ENCODE measurements at places on chromosomes 6 and 20.
A peak's percentile ranks its signal among the peaks of the same experiment; 100 is the strongest.

DNA sequence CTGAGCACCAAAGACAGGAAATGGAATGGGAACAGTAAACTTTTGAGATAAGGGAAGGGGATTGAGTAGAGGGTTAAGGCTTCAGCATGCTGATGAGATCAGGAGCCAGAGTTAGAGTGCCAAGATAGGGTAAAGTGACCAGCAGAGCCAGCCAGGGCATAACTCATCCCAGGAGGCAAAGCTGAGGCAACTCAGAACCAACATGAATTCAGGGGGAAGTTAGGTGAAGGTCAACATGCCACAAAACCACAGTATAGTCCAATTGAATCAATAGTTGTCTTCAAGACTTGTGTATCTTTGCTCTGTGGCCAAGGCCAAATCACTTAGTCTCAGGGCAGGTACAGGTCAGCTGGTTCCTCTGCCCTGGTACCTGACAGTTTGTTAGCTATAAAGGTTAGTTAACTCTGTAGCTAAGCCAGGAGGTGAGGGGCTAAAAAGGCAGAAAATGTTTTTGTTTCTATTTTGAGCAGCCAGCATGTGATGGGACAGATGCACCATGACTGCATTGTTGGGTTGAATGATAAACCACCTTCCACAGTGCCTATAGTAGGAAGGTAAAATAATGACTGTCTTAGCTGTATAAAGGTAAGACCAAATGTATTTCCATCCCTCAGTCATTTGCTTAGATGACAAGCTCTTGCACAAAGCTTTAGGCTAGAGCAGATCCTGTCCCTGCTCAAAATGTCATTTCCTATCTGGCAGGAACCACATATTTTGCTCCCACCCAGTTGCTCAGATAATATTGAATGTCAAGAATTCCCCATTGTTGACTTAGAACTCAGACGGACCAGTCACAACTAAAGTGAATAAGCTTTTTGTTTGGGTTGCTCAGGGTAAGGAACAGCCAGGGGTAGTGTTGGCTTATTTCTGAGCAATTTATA lies 15.8 kb downstream of the RNF8 start:
- DNase-seq: no peak

DNA sequence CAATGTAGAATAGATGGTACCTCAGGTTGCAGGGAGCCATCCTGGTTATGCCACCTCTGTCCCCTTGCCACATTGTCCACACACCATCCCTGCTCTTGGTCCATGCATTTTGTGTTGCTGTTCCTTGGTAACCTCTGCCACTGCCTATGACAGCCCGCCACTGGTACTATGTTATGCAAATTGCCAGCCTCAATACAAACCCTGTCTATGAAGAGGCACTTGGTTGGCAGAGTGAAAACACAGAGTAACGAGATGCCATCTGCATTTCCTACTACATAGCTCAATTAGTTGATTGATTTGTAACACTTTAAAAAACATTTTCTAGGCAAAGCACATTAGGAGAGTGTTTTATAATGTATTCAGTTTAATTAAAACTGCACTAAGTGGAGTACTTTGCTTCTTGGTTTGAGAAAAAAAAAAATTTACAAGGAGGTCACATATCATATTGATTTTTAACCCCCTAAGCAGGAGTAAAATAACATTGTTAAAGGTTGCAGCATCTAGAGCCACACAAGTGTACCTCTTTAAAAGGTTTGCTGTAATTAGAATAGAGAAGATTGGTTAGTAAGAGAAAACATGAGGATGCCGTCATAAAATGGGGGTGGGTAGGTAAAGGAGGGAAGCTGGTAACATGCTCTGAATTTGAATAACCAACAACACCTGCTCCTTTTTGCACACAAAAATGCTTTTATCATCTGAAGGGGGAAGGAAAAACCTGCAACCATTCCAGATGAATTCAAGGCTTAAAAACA lies 817.1 kb downstream of the KIF16B start:
- DNase-seq: no peak

DNA sequence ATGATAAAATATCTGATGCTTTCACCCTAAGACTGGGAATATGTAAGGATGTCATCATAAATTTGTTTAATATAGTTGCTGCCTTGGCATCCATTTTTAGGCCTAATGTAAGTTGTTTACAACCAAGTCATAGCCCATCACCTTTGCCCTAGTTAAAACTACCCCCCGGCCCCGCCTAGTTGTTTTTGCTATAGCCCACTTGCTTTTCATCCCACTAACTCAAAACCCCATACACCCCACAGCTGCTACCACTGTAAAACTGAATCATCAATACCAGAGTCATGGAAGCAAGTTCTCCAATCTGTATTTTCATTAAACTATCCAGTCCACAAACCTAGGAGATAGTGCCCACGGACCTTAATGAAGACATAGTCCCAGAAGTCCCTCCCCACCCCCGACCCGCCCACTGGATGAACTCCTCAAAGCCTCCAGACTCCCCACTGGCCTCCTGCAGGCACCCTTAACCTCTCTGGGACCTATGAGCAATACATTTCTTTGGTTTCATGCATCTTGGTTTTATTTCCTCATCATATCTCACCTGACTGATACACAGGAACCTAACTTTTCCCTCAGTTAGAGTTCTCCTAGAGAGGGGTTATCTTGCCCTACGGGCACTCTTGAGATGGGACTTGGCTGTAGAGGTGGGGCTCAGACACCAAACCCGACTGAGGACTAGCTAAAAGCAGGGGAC lies 12.5 kb upstream of the ZDHHC14 start:
- DNase-seq: no peak

DNA sequence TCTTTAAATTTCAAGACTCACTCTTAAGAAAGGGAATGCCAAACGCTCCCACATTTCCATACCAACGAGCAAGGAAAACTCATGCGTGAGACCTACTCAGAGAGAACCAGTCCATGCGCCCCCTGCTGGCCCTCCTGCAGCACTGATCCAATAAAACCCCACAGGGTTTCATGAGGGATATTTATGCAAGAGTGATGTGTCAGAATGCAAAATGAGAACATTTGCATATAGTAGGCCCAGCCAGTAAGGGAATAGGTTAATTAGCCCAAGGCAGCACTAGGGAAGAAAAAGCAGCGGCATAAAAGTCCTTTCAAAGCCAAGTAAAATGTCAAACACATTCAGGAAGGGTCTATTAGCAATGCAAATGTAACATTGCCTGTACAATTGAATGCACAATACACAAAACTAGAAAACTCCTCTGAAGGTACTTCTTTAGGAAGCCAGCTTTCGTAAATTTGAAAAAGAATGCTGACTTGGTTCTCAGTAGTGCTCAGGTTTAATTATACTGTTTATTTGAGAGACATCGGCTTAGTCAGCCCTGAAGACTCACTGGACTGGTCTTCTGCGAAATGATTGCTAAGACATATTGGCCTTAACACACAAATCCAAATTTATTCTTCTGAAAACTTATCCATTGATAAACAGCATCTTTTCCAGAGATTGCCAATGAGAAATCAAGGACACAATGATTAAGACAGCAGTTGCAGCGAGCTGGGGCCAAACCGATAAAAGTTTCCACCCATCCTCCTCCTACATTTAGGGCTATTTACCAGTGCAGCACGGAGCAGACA lies 93.2 kb downstream of the GMPR start:
- DNase-seq: peak; percentile 69

DNA sequence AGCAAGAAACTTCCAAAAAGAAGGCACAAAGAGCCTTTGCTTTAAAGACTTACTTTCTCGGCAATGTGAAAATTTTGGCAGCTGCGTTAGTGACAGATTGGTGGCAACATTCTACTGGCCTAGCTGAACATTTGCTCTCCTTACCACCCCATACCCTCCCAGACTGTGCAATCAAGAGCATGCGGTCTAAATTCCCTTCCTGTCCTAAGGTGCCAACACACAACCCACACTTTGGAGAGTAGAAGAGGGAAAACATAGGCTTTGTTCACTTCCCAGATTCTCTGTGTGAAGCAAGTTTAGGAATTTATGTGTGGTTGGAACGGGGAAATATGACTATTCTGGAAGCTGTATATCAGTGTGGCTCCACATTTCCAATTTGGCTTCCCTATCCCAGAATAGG lies 29.8 kb upstream of the NEDD9 start:
- DNase-seq: no peak

DNA sequence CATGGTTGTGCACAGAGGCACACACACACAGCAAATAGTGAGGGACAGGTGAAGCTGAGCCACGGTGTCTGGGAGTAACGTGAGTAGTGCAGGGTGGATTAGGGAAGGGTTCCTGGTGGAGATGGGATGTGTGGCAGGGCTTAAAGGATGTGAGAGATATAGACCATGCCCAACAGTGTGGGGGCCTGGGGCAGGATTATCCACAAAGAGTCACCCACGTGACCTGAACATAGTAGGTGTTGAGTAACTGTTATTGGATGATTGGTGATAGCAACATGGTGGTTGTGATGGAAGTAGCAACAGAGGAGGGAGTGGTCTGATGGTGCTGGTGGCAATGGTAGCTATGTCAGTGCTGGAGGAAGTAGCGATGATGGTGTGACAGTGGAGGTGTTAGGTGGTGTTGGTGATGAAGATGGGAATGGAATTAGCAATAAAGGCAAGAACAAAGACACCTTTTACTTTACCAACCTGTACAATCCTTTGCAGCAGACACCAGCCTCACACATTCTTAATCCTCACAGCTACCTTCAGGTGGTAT lies 135.1 kb downstream of the MRPL14 start:
- DNase-seq: no peak

- DNase-seq: no peak
These were observed 212.3 kb upstream of the TBX18 start for GRCh38 chr6:84976526-84977362.

DNA sequence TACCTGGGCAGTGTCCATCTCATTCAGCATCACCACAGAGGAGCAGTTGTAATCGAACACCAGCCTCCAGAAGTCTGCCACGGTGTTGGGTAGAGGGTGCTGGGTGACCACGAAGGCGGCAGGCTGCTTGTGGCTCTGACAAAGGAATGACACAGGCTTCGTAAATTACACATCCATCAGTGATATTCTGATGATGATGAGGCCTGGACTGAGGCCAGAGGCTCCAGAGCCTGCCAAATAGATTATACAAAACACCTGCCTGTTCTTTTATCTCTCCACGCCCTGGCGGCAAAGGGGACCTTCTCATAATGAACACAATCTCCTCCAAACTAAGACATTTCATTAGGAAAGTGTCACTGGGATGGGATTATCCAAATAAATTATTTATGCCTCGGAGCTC lies 480.2 kb upstream of the CHD6 start:
- DNase-seq: no peak

- DNase-seq: no peak
These were observed 36.6 kb upstream of the NHSL1 start for GRCh38 chr6:138535728-138536455.

DNA sequence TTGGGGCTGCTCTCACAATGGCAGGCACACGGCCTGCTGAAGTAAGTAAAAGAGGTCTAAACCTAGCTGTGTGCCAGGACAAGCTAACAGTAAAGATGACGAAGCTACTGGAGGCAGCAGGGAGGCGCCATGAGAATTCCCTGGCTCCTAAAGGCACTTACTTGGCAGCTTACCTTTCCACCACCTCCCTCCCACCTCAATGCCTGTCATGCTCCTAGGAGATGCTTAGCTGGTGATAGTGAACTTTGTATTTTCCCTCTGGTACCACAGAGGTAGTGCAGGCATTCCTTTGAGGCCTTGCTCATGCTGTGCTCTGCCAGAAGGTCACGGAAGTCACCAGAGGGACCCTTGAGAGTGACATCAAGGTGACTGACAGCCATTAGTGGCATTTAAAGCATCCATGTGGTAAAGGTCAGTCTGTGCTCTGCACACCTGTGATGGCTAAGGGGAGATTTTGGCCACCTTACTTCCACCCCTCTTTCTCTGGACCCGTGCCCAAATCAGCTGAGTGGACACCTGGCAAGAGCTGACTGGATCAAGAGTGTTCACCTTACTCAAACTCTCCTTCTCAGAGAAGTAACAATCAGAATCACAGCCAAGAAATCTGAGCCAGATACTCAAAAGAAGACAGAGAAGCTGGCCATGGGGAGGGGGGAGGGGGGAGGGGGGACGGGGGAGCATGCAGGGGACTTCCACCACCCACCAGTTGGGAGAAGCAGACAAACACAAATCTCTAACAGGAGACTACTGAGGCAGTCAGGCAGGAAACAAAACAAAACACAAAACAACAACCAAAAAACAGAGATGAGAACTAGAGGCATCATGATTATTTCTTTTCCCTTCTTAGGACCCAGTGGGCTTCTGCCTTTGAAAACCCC lies 2.9 kb downstream of the FKBP1A start:
- DNase-seq: no peak

GRCh38 chr20:37727957-37728634 lies 34.3 kb downstream of the CTNNBL1 start:
- DNase-seq: no peak

DNA sequence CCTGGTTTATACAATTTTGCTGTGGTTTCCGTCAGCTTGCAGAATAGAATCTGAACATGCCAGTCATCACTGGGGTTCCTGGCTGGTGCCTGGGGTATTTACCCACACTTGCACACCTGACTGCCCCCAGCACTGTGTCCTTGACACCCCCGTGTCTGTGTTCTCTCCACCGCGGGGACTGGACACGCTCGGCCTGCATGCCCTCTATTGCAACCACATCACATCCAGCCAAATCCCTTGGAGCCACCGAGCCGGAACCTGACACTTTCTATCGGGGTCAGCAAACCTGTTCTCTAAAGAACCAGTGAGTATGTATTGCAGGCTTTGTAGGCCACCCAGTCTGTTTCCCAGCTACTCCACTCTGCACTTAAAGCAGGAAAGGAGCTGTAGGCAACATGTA lies 527.5 kb downstream of the PRKN start:
- DNase-seq: peak; percentile 56

- no peak for DNase-seq
These were observed 873.0 kb downstream of the KIF16B start for GRCh38 chr20:15700147-15700765.

GRCh38 chr20:17100506-17100905 lies 126.3 kb upstream of the PCSK2 start:
- DNase-seq: no peak

GRCh38 chr6:73349311-73349710 lies 4.8 kb downstream of the DPPA5 start:
- no peak for DNase-seq

DNA sequence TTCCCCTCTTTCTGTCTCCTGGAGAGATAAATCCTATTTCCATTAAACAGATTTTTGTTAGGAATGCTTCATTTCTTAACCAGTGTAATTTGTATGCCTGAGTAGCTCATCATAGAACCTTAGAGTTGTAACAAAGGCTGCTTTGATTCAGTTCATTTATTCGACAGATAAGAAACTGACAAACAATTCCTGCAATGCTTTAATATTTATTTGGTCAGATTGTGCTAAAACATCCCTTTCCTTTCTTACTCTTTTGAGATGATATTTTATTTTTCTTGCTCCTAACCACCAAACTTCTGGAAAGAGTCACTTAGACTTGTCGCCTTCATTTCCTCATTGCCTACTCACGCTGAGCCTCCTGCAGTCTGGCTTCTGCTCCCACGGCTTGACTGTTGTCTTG lies 89.0 kb upstream of the SUPT3H start:
- no peak for DNase-seq

GRCh38 chr6:2635911-2636310 lies 114.8 kb downstream of the MYLK4 start:
- DNase-seq: no peak

DNA sequence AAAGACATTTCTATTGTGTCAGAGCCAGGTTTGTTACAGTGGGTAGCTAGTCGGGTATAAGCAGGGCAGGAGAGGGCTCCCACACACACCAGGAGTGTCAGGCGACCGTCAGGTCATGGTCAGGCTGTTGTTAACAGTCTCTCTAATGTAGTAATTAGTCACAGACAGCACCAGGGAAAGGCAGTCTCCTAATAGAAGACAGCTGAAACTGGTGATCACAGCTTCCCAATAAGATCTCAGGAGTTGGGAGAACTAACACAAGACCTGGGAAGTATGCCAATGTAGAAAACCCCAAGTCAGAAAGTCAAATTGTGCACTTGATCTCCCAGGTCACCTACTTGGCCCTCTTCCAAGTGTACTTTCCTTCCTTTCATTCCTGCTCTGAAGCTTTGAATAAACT lies 53.0 kb upstream of the GPR6 start:
- no peak for DNase-seq
